Smooth muscle cell of the coronary artery (primary cell): ENCODE measurements at places on chromosomes 1 and 21. TPM values are rescaled to one million over a fixed set of nuclear protein-coding genes. Genes with fewer than 3 reads are reported as not detected.

Gene RPE65
- not detected in 2 replicates for total RNA-seq

Gene KPRP
- not detected in 2 replicates for total RNA-seq

Gene AADACL4
- not detected in 2 replicates for total RNA-seq

Gene DNAJC28
- total RNA-seq: 0.12 and 1.4 TPM in 2 replicates

Gene PLCH2
- 0.08 TPM in 1 of 2 replicates, not detected in the other for total RNA-seq

Gene LCE1D
- not detected in 2 replicates for total RNA-seq

Gene TRNAU1AP
- 17.7 and 21.5 TPM in 2 replicates for total RNA-seq

Gene KIF21B
- total RNA-seq: under 0.01 and 0.23 TPM in 2 replicates

Gene MARK1
- total RNA-seq: 0.23 and 0.30 TPM in 2 replicates

Gene TPTE
- not detected in 2 replicates for total RNA-seq

Gene C1orf198
- total RNA-seq: 71.8 and 92.8 TPM in 2 replicates

Gene WNT3A
- not detected in 2 replicates for total RNA-seq
